Stimulated activated CD8-positive, alpha-beta memory T cell treated with anti-CD3 and anti-CD28 coated beads, Interleukin-7, amount 100 ng/mL, for 1 hour (primary cell): ENCODE measurements at places on chromosomes 2 and 18.

DNA sequence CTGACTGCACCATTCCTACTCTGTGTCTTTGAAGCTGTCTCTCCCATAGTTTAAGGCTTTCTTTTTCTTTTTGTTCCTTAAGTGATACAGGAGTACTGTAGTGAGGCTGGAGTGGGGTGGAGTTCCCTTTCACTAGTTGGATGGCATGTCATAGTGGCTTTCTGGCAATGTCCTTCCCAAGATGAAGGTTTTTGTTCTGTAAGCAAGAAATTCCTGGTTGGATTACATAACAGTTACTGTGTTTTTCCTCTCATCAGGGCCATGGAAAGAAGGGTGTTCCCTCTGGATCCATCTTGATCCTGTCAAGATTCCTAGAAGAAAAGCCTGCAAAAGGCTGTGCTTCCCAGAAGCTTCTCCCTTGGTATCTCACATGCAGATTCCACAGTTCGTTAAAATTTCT lies 84.2 kb downstream of the ACKR3 start:
- no peak for DNase-seq

DNA sequence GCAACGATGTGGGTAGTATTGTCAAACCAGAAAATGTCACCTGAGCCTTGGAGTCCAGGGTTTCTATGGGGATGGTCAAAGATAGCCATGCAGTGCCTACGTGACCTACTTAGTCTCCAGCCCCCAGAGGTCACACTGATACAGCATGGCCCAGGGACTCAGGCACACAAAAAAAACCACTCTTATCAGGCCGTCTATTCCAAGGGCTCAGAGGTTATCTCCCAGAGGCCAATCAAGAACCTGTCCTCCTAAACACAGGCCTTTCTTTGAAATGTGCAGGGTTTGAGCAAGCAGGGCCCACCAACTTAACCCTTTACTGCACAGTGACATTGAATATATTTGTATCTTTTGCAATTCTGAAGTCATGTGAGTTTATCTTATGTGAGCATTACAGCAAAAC lies 82.7 kb downstream of the MRO start:
- no peak for DNase-seq

GRCh38 chr2:39816845-39817244 lies 37.8 kb upstream of the THUMPD2 start:
- DNase-seq: no peak

DNA sequence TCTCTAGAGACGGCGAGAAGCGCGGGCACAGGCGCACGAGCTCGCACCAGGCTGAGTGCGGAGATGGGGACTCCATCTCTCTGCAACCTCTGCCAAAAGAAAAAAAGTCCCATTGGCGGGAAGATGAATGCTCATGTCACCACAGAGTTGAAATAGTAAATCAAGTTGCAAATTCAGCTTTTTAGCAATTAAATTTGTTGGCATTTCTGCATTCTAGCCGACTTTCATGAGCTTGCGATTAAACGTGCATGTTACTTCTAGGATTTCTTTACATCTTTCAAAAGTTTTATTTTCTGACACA lies 588 bp downstream of the CHAC2 start:
- no peak for DNase-seq

DNA sequence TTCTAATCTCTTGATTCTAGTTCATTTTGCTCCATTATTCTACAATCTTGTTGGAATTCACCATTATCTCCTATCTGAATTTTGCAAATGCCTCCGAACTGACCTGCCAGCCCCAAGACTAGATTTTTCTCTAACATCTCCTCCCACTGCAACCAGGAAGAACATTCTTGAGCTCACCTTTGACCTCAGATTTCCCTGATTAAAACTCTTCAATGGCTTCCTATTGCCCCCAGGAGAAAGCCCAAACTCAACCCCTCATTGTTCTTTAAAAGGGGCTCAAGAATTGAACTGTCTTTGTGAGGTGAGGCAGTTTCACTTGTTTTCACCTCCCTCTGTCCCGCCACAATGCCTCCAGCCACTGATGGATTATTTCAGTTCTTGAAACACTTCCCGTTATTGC lies 784.6 kb upstream of the ZEB2 start:
- DNase-seq: no peak

DNA sequence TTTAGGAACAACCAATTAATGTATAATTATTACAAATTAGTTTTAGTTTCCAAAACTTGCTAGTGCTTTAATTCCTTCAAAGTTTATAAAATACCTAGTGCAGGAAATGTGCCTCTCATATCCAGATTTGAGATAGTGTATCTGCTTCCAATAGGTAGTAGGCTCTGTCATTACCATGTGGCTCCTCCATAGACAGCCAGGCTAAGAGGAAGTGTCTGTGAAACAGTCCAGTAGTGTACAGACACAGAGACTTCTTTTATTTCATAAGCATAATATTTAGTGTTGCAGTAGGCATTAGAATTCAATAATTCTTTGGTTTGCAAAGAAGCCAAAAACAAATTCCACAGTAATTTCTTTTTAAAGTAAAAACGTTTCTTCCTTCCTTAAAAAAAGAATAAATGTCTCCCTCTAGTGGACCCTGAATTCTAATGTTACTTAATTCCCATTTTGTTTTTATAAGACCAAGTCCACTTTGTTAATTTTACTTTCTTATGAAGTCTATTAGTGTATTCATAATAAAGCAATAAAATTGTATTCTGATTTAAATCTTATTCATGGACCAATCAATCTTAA lies 101.2 kb downstream of the NEB start:
- DNase-seq: no peak

GRCh38 chr2:219497495-219498279 lies 1.0 kb upstream of the GMPPA start:
- no peak for DNase-seq
